ENCODE measurements at places on chromosomes 1 and 21.

GRCh38 chr1:15543589-15544568, 17.2 kb downstream of the DNAJC16 start:
- no peak for DNase-seq
- peaks cover 52% of the 10 kb centered on the region for H3K36me3 ChIP-seq
- no peak overlapping the region for H3K4me3 ChIP-seq
- no peaks in the 10 kb centered on the region for H3K27me3 ChIP-seq

GRCh38 chr1:197234581-197234980, 33.5 kb upstream of the CRB1 start:
- no peak overlapping the region for H3K4me3 ChIP-seq
- H3K4me1 ChIP-seq: no peaks in the 10 kb centered on the region
- no peak overlapping the region for H3K27ac ChIP-seq
- H3K36me3 ChIP-seq: no peaks in the 10 kb centered on the region
- no peak for DNase-seq

- no peak overlapping the region for H3K27ac ChIP-seq
- DNase-seq: no peak
- peaks cover 6% of the 10 kb centered on the region for H3K4me1 ChIP-seq
Measured at GRCh38 chr1:67350783-67351182, 43.1 kb downstream of the IL12RB2 start.

DNA sequence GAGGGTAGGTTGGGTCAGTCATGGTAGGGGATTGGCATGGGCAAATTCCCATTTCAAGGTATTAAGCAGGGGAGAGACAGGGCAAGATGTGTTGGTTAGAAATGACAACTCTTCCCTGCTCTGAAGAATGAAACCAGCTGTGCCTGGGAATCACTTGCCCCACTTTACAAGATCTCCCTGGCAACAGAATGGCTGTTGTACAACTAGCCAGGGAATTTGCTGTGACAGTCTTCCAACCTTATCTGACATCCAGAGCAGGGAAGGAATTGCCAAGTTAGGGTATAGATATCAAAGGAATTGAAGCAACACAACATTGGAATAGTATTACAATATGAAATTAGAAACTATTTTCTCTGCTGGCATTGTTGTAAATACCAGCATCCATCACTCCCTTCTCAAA, 154.7 kb downstream of the CACNA1E start:
- H3K36me3 ChIP-seq: no peaks in the 10 kb centered on the region
- H3K27ac ChIP-seq: no peak overlapping the region
- no peaks in the 10 kb centered on the region for H3K4me1 ChIP-seq
- H3K4me3 ChIP-seq: no peak overlapping the region

DNA sequence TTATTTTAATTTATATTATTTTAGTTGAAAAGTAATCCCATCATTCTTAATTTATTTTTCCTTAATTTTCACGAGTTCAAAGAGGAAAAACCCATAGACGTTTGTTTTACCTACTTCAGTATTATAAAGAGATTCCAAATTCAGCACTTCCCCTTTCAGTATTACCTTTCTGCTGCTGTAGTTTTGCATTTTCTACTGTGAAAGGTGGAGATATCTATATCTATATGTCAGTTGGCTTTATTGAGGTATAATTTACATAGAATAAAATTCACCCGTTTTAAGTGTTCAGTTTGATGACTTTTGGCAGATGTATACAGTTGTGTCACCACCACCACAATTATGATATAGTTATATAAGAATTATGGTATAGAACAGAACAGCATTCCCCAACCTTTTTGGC, 33.0 kb downstream of the MAST2 start:
- no peak overlapping the region for H3K27ac ChIP-seq
- H3K27me3 ChIP-seq: no peaks in the 10 kb centered on the region
- no peaks in the 10 kb centered on the region for H3K4me1 ChIP-seq
- no peak overlapping the region for H3K4me3 ChIP-seq

- no peak overlapping the region for H3K4me3 ChIP-seq
- peaks cover 38% of the 10 kb centered on the region for H3K27me3 ChIP-seq
- peaks cover 3% of the 10 kb centered on the region for H3K36me3 ChIP-seq
Measured at GRCh38 chr1:8137481-8138244, 111.6 kb upstream of the ERRFI1 start.

- H3K27me3 ChIP-seq: no peaks in the 10 kb centered on the region
- H3K4me3 ChIP-seq: no peak overlapping the region
- peaks cover 7% of the 10 kb centered on the region for H3K4me1 ChIP-seq
- DNase-seq: no peak
Measured at GRCh38 chr1:12499539-12500240, 118.3 kb downstream of the DHRS3 start.
